ENCODE measurements at places on chromosomes 5 and 9.

GRCh38 chr5:106303911-106304310 is 1366.8 kb downstream of the EFNA5 start:
- no peak for DNase-seq

- DNase-seq, result no peak
These were observed 20.8 kb upstream of the MATR3 start for GRCh38 chr5:139272471-139273321.

- peak; percentile 51 for DNase-seq
These were observed 146.4 kb downstream of the HACD4 start for GRCh38 chr9:20884985-20885593.

- no peak for DNase-seq
These were observed 297.4 kb downstream of the TENT4A start for GRCh38 chr5:7010591-7010990.

DNA sequence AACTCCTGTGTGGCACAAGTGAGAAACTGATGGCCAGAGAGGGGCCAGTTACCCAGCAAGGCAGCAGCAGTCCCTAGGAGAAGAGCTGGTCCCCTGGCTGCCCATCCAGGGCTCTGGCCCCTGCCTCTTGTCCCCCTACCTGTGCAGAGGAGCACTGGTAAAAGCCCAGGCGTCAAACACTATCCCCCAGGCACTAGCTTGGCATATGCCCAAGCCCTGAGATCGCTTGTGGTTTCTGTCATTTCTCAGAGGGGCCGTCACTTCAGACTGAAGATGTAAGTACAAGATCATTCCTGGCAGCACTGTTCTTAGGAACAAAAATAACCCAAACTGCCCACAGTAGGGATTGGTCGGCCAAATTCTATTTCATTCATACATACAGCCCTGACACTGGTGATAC is 53.9 kb downstream of the COL15A1 start:
- no peak for DNase-seq

GRCh38 chr5:17316970-17317459 is 99.6 kb downstream of the BASP1 start:
- no peak for DNase-seq
